ENCODE measurements at places on chromosomes 4 and X.

DNA sequence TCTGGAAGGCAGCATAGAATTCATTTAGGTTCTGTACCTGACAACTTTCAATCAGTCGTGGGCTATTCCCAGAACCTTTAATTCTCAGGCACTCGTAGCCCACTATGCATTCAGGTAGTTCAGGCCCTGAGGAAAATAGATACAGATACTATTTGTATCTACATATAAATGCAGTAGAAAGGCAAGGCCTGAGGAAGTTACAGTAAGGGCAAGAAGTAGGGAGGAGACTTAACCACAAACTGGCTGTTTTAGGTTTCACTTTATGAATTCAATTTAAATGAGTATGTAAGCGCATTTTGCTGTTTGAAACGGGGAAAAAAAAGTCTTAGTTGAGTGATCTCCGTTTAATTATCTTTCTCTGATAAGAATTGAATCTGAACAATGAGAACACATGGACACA lies 529.4 kb upstream of the ATOH1 start:
- no peak for DNase-seq

- DNase-seq, result no peak
Observed at GRCh38 chr4:3336382-3337356, 43.8 kb downstream of the RGS12 start.

- DNase-seq, result no peak
Observed at GRCh38 chrX:71482228-71482958, 50.5 kb upstream of the OGT start.

DNA sequence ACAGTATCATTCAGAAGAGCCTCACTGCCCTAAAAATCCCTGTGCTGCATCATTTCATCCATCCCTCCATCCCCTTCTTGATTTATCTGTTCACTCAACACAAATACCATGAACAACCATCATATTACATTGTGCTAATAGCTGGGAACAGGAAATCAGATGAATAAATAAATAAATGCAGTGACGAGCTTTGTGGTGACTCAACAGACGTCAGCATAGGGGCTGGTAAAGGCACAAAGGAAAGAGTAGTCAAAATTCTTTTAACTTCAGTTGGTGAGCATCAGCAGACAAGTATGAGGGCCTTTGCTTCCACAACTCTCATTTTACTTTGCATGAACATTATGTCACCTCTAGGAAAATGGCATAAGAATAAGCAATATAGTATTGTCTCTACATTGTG lies 65.5 kb downstream of the EDNRA start:
- no peak for DNase-seq

GRCh38 chr4:164748375-164748774 lies 5.6 kb upstream of the SMIM31 start:
- DNase-seq, result no peak

DNA sequence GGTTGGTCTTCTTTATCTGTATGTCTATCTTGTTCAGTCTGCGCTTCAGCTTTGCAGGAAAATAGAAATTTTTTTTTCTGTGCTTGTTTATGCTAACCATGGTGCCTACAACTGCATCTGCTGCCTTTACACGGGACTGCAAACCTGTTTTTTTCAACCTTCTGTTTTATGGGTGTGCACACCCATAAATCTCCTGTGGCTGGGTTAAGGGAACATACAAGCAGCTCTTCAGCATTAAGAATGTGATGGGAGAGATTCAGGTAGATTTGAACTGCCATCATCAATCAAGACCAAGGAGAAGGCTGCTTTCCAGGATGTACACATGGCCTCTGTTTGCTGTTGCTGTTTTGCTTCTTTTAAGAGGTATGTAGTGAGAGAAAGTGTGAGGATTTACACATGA lies 502.9 kb downstream of the ANKRD50 start:
- DNase-seq, result no peak

GRCh38 chr4:183348136-183348535 lies 25.9 kb upstream of the CLDN24 start:
- no peak for DNase-seq

GRCh38 chr4:154569584-154569983 lies 6.8 kb downstream of the FGB start:
- DNase-seq, result no peak

DNA sequence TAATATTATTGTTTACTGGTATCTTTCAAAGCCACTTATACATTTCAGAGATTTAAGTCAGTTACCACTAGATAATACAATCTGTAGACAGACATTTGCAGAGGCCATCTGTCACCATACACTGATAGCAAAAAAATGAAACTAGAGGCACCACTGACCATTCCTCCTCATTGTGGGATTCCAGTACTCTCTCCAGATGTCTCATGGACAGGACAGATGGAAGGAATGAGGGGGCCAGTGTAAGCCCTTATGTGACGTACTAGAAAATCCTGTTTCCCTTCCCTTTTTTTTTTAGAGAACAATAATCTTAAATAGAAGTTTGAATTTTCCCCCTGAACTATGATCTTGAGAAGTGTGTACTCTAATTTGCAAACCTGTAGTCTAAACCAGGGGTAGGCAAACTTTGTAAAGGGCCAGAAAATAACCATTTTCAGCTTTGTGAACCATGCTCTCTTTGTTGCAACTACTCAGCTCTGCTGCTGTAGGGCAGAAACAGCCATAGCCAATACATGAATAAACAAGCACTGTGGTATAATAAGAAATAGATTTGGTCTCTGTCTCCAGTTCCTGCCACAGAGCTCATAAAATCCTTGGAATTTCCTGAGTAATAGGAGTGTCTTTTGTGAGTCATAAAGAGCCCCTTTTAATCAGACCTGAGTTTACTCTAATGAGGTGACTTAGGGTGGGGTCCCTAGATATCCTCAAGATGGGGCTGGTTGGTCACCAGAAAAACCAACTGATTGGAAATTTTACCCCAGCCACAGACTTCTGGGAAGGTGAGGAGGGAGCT lies 90.4 kb downstream of the MOSPD2 start:
- no peak for DNase-seq

GRCh38 chr4:53590187-53590586 lies 1.1 kb downstream of the LNX1 start:
- DNase-seq, result no peak

- DNase-seq, result no peak
Observed at GRCh38 chr4:95343235-95343634, 205.5 kb downstream of the UNC5C start.

DNA sequence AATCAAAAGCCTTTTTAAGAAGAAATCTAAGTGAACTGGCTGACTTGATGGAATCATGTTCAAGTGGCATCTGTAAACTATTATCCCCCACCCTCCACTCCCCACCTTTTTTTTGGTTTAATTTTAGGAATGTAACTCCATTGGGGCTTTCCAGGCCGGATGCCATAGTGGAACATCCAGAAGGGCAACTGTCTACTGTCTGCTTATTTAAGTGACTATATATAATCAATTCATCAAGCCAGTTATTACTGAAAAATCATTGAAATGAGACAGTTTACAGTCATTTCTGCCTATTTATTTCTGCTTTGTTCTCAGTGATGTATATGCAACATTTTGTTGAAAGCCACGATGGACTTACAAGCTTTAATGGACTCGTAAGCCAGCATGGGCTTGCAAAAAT lies 162.3 kb downstream of the STIM2 start:
- no peak for DNase-seq

DNA sequence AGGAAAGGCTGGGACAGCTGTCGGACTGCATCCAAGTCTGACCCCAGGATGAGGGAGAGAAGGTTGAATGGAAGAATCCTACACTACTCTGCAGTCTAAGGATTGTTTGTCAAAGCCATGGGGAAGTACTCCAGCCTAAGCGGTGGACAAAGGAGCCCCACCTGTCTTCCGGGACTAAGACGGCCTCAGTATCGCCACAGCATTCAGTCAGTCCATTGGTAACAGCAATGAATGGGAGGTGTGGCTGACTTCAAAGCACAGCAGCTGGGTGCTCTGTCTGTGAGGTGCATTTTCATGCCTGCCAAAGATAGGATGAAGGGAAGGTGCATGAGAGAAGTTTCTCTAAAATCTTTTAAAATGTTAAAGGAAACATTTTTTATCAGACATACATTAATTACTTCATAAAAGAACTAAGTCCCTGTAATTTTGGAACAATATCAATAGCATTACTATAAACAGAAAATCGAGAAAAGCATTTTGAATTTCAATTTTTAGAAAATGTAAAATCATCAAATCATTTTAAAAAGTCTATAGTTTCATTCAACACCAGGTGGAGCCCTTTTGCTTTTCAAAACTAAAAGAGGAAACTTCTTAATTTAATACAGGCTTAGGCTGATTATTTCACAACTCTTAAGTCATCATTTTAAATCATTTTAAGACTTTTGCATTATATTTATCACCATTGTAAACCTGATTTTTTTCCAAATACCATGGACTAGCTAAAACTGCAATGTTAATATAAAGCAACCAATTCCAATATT lies 27.6 kb upstream of the INTU start:
- DNase-seq, result no peak

Data from HL-60 (cell line).